ENCODE measurements at places on chromosomes 12 and 14.

GRCh38 chr12:112734859-112735695 lies 56.5 kb upstream of the RPH3A start:
- DNase-seq = no peak

- DNase-seq = peak; percentile 39
Measured at GRCh38 chr12:68477261-68477772, 133.4 kb upstream of the RAP1B start.

- DNase-seq = peak; percentile 6
Measured at GRCh38 chr14:65040666-65041433, 54.2 kb downstream of the FNTB start.

DNA sequence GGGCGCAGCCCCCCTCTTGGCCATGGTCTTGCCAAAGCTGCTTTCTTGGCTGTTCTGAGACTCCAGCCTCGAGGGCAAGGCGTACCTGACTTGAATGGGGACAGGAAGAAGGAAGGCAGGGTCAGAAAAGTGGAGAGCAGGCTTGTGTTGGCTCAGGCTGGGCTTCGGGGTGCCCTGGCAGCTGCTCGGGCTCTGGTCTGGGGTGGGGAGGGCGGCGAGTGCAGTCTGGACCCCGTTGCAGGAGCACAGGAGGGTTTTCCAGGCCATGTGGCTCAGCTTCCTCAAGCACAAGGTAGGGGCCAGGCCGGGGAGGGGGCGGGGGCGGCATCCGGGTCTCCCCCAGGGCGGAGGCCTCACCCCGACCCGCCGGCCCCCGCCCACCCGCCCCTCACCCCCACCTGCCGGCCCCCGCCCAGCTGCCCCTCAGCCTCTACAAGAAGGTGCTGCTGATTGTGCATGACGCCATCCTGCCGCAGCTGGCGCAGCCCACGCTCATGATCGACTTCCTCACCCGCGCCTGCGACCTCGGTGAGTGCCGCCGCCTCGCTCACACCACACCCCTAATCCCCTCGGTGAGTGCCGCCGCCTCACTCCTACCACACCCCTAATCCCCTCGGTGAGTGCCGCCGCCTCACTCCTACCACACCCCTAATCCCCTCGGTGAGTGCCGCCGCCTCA lies 4.2 kb downstream of the NOC4L start:
- no peak for DNase-seq

GRCh38 chr12:104275689-104276088 lies 27.9 kb upstream of the EID3 start:
- peak; percentile 53 for DNase-seq

DNA sequence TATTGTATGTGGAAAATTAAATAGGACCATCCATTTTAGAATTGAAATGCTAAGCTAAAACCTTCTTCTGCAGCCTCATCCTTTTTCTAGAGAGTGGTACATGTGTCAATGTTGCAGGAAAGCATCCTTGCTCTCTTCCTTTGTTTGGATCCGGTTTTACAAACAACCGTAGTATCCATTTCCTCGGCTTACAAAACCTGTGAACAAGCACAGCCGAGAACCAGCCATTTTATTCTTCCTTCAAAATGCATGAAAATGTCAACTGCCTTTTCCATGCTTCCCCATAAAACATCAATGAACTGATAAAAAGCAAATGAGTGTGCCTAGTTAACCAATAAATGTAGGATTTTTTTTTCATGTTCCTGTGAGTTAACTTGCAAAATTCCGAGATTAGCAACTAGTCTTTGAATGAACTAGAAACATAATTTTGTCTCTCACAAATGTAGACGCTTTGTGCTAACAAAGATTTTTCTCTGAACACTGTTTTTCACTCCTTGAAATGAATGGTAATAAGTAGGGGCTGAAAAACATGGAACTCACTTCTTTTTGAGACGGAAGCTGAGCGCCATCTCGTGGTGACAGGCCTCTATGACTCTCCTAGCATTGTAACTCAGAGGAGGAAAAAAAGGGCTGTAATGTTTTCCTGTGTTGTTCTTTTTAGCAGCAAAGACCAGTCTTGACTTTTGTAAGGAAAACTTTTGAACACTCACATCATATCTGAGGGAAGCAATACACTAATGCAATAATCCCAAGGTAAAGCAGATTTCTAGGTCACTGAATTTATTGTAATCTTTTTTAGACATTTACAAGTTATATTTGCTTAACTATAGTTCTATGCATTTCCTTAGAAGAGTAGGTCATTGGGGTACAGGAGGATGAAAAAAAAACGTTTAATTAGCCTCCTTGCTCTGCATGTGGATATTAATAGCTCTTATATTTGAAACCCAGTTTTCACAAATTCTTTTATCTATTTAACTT lies 157.4 kb upstream of the FOXG1 start:
- DNase-seq = peak; percentile 1

- peak; percentile 62 for DNase-seq
Measured at GRCh38 chr12:104910196-104910840, 47.8 kb downstream of the SLC41A2 start.
